GM13976 (cell line): ENCODE measurements at places on chromosomes 6 and 20.

DNA sequence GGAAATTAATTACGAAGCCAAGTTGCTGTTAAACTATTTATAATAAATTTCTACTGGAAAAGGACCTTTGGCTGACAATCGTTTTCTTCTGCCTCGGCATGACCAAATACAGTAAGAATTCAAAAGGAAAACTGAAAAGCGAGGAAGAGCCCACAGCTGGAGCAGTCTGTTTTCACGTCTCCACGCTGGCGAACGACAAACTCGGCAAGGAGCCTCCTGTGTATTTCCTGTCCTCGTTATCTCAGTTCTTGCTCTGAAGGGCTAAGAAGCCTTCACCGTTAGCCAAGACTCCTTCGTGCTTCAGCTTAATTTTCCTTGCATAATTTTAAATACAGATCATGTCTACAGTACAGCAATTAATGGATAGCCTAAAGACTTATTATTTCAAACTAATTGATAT, 214.3 kb upstream of the PLCB4 start:
- DNase-seq: no peak

GRCh38 chr6:4822476-4822875, 46.3 kb downstream of the CDYL start:
- DNase-seq: no peak

- DNase-seq: no peak
Observed at GRCh38 chr6:18515767-18516166, 128.6 kb downstream of the RNF144B start.

GRCh38 chr20:60009826-60010616, 51.8 kb downstream of the CDH26 start:
- DNase-seq: no peak

GRCh38 chr6:169837529-169838250, 86.3 kb downstream of the ERMARD start:
- DNase-seq: no peak

DNA sequence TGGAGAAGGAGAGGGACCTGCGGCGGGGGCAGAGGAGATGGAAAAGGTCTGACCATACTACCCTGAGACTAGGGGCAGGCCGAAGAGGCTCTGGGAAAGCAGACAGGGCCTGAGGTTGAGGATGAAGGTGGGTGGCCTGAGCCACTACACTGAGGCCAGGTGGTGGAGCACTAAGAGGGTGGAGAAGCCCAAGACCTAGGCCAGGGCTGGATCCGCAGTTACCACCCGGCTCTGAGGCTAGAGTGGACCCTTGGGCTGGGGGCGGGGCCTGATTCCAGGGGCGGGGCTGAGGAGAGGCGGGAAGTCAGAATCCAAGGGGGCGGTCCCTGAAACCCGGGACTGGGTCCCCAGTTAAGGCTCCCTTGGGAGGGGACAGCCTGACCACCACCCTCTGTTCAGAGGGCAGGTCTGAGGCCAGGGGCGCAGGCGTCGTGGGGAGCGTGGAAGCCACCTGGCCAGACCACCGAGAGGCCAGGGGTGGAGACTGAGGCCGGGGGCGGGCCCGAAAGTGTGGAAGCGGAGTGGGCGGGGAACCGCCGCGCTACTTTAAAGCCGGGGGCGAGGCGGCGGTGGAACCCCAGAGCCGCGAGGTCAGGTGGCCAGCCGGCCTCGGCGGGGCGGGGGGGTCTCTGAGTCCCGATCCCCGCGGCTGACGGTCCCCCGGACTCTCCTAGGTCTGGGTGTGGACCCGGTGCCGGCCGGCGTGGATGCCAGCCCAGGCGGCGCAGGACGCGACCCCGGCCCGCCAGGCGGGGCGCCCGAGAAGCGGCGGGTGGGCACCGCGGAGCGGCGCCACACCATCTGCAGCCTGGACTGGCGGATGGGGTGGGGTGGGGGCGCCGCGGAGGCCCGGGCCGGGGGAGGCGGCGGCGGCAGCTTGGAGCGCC, 8.3 kb downstream of the CCM2L start:
- peak; percentile 82 for DNase-seq

DNA sequence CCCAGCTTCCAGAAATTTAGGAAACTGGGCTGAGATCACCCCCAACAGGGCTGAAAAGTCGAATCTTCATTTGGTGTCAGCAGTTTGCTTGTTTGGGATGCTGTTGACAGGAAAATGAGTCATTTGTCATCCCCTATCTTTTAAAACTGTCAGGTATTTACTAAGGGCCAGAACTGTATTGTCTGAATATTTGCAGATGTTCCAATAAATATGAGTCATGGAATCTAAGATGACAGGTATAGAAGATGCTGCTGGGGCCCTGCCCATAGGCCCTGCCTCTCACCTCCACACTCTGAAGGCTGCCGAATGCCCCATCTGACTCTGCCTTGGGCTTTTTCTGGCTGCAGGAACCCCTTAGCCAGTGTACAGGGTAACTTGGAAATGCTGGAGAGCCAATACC, 3.9 kb downstream of the ETV7 start:
- no peak for DNase-seq

DNA sequence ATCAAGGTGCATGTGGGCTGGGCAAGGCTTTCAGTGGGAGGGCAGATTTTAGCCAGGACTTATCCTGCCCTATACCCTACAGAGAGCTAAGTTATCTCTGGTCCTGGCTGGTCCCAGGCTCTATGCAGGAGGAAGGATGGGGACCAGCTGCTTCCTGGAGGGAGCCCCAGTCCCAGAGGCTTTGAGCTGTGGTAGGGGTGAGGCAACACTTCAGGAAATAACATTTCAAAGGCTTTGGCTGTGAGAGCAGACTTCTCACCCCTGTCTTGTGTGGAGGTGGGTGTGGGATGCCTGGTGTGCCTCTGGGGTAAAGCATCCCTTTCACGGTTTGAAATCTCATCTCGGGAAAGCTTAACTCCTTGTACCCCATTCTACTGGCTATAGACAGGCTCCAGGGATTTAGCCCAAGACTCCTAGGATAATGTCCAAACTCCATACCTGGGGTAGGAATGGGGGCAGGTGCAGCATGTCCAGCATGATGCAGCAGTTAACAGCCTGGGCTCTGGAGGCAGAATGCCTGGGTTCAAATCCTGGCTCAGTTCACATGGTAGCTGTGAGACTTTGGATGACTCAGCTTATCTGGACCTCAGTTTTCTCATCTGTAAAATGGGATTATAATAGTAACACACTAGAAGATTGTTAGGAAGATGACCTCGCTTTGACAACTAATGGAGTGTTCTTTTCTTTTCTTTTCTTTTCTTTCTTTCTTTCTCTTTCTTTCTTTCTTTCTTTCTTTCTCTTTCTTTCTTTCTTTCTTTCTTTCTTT, 27.5 kb upstream of the SIRPA start:
- no peak for DNase-seq

DNA sequence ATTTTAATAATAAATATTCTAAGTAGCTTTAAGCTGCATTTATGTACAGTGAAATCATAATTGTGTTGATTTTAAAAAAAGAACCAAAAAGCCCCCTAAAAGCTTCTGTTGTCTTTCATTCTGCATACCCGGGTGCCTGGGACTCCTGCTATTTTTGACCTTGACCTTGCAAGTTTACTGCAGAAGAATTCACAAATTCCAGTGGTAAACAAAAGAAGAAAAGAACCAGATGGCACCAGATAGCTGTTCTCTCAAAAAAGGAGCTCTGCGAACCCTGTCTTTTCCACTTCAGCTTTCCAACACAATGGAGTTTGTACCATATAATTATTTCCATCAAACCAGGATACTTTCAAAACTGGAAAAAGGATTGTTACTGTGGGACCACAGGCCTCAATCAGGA, 363.3 kb downstream of the SMOC2 start:
- DNase-seq: no peak

DNA sequence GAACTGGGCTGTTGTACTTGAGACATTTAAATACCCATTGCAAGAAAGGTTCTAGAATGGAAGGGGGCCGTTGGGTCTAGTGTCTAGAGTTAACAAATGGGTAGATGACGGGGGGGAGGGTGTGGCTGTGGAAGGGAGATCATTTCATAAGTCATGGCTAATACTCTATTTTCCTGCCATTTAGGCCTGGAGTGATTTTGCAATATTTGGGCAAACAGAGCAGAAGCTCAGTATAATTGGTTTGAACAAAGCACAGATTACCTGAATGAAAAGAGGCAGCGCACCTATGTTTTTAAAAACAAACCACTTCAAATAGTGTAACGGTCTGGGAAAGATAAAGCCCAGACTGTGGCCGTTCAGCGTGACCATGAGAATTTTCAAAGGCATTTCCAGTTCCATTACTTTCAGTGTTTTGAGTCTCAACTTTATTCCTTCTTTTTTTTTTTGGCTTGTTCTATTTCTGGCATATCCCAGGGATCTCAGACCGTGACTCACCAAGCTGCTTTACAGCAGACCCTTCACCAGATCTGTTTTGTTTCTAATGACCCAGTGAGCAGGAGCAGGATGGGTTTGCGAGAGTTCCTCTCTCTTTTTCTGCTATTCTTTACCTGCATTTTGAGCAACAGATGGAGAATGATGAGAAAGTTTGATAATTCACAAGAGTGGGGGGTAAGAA, 73.7 kb downstream of the LYRM2 start:
- DNase-seq: no peak

DNA sequence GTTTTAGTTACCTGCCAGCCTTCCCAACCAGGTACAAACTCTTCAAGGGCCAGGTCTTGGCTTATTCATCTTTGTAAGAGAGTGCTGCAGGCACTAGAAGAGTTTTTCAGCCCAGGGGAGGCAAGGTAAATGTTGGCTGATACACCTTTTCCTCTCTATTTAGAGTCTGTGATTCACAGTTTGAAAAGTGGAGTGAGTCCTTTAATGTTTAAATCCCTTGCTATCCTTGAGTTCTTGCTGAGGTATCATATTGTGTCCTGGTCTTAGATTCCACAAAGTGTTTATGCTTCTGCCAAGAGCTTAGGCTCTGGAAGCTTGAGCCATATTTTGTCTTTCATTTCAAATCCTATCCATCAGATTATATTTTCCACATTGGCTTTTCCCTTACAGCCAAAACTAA, 52.8 kb upstream of the CITED2 start:
- no peak for DNase-seq
